ENCODE measurements at places on chromosomes 7 and 10.
A peak's percentile ranks its signal among the peaks of the same experiment; 100 is the strongest.

DNA sequence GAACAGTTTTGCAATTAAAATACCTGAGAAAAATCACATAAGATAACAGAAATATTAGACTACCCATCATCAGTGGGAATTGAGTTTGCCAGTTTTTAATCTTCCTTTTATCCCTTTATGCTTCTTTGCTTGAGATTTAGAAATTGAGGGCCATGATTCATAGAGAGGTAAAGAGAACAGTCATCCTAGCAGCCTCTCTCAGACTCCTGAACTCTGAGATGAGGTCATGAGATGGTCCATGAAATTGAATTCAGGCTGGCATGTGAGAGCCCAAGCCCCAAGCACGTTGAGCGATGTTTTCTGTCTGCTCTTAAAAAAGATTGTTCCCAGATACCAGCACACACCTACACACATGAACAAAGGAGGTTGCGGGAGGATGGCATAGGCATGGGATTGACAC lies 91.1 kb downstream of the CREB5 start:
- no peak for DNase-seq

- DNase-seq: peak; percentile 66
Observed at GRCh38 chr10:79068562-79069324, at the start of gene ZMIZ1. Gene ZMIZ1, plus strand, starts transcription at chr10:79068966. Its CDS starts 132,667 bp downstream, at chr10:79201633.

DNA sequence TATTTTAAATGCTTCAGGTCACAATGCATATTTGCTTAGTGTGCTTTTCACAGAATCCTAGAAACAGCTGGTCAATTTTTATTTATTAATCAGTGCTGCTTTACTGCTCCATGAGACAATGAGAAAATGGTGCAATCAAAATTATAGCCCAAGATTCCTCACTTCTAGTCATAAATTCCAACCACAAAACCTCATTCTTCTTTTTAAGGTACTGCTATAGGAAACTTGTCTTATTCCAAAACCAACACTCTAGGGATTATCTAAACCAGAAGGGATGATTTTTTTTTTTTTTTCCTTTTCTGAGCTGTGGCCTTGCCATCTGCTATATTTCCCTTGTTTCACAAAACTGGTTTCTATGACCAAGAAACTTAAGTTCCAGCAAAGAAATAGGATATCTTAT lies 64.0 kb upstream of the SEMA3A start:
- DNase-seq: no peak

DNA sequence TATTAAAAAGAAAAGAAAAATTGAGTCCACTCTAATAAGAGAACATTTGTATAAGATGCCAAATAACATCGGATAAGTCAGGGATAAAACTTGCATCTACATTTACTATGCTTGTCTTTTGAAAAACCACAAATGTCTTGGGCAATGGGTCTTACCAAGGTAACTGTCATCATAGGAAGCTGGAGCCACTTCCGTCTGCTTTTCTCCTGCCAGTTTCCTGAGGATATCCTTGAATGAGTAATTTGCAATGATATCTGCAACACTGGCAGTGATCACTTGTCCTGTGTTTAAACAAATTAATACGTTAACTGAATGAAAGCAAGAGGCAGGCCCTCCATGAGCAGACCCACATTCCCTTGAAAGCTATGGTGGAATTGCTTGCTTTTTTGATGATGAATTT lies 47.3 kb downstream of the ITGA8 start:
- DNase-seq: no peak

- DNase-seq: no peak
Observed at GRCh38 chr7:132785870-132786269, 209.6 kb upstream of the PLXNA4 start.

GRCh38 chr10:82796510-82796909 lies 921.5 kb downstream of the NRG3 start:
- no peak for DNase-seq

GRCh38 chr10:52440612-52441285 lies 126.7 kb downstream of the DKK1 start:
- no peak for DNase-seq

- DNase-seq: no peak
Observed at GRCh38 chr7:85023066-85023712, 163.7 kb downstream of the SEMA3D start.

- no peak for DNase-seq
Observed at GRCh38 chr10:70898687-70899086, 10.3 kb upstream of the PCBD1 start.

- no peak for DNase-seq
Observed at GRCh38 chr10:73992899-73993788, 4.8 kb upstream of the VCL start.

DNA sequence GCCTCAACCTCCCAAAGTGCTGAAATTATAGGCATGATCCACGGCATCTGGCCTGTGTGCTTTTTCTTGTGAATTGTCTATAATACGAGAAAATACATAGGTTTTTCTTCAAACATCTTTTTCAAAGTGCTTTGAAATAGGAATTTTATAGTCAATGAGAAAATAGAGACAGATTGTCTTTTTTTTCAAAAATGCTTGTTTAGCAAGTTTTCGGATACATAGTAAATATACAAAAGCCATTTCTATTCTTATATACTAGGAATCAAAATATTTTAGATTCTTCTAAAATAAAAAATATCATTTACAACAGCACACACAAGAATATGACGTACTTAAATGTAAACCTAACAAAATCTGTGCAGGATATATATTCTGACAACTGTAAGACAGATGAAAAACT lies 1.6 kb upstream of the LYZL2 start:
- no peak for DNase-seq

- DNase-seq: no peak
Observed at GRCh38 chr10:79563426-79563825, 3.2 kb upstream of the SFTPA2 start.

GRCh38 chr10:14378387-14378960 lies 47.8 kb upstream of the FRMD4A start:
- no peak for DNase-seq

- DNase-seq: no peak
Observed at GRCh38 chr10:86538547-86538946, 17.0 kb upstream of the WAPL start.

- no peak for DNase-seq
Observed at GRCh38 chr10:36030516-36030915, 388.4 kb upstream of the FZD8 start.

- DNase-seq: no peak
Observed at GRCh38 chr10:3241967-3242650, 69.5 kb upstream of the PITRM1 start.

DNA sequence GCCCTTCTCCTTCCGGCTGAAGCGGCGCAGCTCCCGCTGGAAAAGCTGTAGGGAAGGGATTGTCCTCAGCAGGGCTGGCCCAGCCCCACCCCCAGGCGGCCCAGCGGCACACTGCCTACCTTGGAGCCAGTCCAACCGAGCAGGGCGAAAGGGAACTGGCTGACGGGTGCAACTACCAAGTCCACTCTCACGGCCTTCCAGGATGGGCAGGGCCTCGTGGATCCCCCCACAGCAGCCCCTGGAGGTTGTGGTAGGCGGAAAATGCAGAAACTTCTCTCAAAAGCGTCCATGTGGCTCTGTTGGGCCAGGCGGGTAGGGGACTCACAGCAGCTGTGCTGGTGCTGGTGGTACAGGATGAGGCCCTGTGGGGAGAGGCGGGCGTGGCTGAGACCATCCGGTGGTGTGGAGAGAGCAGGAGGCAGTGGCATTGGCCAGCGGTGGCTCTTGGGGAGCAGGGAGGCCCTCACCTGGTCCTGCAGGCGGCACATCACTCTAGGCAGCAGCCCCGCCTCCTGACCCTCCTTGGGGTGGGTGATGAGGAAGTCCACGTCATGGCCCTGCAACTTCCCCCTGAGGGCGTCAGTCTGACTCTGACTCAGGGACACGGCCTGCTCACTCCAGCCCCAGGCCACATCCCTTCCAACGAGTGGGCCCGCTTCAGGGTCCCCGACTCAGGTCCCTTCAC lies 8.4 kb upstream of the PGAM2 start:
- no peak for DNase-seq

DNA sequence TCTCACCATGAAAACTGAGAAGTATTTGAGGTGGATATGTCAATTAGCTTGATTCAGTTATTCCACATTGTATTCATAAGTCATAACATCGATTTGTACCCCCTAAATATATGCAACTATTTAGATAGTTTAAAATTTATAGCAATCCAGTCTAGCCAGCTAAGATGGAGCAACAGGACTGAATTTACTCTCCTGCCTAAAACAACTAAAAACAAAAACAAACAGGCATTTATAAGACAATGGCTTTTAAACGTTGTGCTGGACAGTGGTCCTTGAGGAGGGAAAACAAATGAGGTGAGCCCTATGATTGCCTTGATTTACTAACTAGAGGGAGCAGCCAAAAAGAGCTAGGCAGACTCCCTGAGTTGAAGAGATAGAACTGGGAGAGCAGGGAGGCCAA lies 814 bp upstream of the GPAM start:
- DNase-seq: no peak

- DNase-seq: no peak
Observed at GRCh38 chr10:27949528-27950241, 49.2 kb downstream of the ODAD2 start.

GRCh38 chr7:156832195-156832877 lies 60.6 kb downstream of the LMBR1 start:
- DNase-seq: no peak

GRCh38 chr7:159272739-159273138 lies 128.1 kb upstream of the VIPR2 start:
- no peak for DNase-seq

DNA sequence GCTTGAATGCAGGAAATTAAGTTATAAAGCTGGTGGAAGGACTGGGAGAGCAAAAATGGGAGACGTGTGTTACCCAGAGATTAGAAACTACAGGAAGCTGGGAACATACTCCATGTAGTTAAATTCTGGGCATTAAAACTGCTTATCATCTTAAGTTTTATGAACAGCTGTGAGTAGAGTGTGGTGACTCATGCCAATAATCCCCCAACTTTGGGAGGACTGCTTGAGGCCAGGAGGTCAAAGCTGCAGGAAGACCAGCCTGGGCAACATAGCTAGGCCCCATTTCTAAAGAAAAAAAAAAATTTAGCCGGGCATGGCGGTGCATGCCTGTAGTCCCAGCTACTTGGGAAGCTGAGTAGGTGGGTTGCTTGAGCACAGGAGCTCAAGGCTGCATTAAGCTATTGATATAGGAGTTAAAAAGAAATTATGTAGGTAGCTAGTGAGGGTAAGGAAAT lies 56.2 kb upstream of the SEPHS1 start:
- no peak for DNase-seq

- DNase-seq: no peak
Observed at GRCh38 chr10:84204122-84204521, 9.8 kb downstream of the CDHR1 start.

GRCh38 chr7:139827042-139827441 lies 2.0 kb upstream of the TBXAS1 start:
- DNase-seq: no peak
